Stimulated activated CD4-positive, alpha-beta T cell treated with anti-CD3 and anti-CD28 coated beads, Interleukin-4, amount 100 ng/mL, for 1 hour (primary cell): ENCODE measurements at places on chromosomes 1 and 21.

GRCh38 chr1:115090540-115090939 is 1.2 kb upstream of the TSPAN2 start:
- no peak for DNase-seq

DNA sequence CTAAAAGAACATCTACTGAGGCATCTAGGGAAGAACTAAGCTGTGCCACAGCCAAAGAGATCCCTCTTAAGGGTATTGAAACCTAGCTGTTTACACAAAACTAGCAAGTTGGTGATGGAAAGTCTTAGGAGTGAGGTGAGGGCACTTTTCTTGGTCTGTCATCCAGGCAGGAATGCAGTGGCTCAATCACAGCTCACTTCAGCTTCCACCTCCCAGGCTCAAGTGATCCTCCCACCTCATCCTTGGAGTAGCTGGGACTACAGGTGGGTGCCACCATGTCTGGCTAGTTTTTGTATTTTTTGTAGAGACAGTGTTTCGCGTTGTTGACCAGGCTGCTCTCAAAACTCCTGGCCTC is 2.4 kb downstream of the PLEKHO1 start:
- DNase-seq, result no peak

DNA sequence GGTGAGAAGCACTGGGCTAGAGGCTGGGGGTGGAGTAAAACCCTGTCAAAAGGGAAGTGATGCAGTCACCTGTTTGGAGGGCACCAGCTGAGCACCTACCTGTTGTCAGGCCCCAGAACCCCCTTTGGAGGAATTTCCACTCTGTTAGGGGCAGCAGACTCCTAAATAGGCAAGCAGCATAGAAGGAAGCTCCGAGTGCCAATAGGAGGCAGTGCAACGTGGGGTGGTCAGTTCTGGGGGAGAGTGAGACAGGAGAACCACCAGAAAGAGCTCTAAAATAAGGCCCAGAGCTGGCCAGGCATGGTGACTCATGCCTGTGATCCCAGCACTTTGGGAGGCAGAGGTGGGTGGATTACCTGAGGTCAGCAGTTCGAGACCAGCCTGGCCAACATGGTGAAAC is 203.7 kb upstream of the ZC3H12A start:
- DNase-seq, result no peak

- no peak for DNase-seq
Observed at GRCh38 chr1:13628218-13628617, 44.6 kb downstream of the PDPN start.

DNA sequence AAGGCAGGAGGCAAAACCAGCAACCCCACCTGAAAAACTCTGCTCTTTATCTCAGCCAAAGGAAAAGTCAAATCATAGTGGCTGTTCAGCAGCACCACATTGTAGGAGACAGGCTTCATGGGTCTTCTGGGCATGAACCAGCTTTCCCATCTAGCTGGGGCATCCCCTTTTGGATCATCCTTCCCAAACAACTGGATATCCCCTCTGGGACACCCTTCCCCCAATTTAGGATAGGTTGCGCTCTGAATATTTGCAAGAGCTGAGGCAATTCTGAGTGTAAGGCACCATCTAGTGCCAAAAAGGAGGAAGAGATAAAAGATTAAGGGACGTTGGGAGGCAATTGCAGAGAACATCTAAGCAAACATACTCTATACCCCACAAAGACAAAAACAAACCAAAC is 295.8 kb downstream of the MATN1 start:
- DNase-seq, result no peak

- DNase-seq, result no peak
Observed at GRCh38 chr1:31418626-31419323, 5.8 kb downstream of the SERINC2 start.

DNA sequence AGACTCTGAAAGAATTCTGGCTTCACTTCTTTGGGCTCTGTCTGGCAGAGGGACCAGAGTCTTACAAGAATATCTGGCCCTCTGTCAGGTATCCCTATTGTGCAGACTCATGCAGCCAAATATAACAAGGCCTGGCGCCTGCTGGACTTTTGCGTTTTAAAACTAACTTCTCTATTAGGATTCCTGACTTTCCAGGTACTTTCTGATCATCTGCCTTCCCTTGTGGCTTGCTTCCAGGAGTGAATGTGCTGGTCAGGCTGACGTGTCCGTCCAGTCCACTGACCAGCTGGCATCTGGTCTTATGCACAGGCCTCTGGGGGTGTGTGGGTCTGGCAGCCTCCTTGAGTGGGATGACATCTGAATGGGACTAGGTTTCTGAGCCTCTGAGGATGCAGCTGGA is 8.6 kb upstream of the RAB29 start:
- DNase-seq, result no peak

DNA sequence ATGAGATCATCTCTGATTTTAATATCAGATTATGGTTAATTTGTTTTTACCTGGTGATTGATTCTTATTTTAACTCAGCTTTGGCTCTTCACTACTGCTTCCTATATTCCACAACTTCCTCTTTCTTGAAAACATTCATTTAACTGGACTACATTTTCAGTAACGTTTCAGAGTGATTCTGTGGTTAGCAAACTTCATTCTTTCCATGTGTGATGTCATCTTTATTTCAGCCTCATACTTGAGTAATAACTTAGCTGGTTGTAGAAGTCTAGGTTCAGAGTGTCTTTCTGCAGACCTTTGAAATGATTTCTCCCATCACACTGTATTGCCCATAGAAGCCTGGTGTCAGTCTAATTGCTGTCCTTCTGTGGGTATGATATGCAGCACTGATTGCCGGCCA is 36.0 kb upstream of the SLC35F3 start:
- no peak for DNase-seq

GRCh38 chr21:21101911-21102310 is 103.7 kb downstream of the NCAM2 start:
- DNase-seq, result no peak

DNA sequence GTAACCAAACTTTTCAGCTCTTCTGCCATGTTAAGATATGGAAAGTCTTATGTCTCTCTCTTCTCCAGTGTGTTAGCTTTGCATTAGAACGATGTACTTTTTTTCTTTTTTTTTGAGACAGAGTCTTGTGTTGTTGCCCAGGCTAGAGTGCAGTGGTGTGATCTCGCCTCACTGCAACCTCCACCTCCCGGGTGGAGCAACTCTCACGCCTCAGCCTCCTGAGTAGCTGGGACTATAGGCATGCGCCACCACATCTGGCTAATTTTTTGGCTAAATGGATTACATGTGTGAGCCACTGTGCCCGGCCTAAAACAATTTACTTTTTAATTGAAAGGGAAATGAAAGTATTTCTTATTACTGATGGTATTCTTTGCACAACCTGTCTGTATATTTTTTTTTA is 35.8 kb downstream of the SPEN start:
- no peak for DNase-seq

DNA sequence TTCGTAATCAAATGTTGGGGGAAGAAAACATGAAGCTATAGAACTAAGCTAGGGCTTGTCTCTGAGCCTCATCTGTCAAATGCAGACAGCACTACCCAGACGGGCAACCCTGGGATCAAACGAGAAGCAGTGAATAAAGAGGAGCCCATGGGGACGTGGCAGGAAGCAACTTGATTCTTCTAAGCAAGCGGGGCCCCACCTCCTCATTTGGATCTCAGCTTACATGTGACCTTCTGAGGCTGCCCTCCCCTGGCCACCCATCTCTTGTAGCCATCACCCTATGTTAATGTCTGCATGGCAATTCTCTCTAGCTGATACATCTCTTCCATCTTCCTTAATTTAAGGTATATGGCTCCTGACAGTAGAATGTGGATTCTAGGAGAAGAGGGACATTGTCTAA is 171.3 kb downstream of the IGSF21 start:
- no peak for DNase-seq

- no peak for DNase-seq
Observed at GRCh38 chr1:23745515-23745914, 2.2 kb downstream of the ELOA start.

DNA sequence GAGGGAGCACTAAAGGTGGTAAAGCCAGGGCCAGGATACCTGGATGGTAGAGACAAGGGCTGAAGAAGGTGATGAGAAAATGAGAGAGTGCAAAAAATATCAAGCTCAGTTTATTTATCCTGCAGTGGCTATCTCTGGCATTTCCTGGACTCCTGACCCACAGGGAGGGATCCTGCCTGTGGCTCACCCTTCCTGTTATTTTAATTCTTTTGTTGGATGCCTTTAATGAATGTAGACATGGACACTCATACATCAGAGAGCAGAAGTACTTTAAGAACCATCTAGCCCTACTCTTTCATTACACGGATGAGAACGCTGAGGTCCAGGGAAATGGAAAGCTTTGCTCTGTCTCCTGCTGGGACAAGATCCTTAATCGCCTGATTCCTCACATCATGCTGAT is 20.6 kb downstream of the JUN start:
- DNase-seq, result no peak

DNA sequence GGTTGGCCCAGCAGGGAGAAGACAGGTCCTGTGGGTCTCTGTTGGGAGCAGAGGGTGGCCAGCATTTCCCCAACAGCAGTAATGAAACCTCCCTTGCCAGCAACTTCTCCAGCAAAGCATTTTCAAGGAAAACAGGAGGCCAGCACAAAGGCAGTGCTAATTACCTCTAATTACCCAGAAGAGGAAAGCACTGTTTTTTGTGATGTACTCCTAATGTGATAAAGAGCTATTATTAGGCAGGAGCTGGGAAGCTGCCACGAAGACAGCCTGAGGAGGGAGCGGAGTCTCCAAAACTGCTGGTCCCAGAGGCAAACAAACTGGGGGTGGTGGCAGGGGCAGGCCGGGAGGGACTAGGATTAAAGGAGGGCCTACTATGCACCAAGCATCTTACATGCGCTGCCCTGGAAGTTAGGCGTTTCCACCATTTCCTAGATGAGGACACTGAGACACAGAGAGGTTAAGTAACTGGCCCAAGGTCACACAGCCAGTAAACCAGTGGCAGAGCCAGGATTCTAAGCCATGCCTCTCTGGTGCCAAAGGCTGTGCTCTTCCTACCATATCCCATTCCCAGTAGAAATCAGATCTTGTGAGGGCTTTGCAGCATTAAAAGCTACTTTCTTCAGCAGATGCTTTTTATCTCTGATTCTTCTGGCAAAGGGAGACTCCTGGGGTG is 24.5 kb downstream of the HTR6 start:
- no peak for DNase-seq

DNA sequence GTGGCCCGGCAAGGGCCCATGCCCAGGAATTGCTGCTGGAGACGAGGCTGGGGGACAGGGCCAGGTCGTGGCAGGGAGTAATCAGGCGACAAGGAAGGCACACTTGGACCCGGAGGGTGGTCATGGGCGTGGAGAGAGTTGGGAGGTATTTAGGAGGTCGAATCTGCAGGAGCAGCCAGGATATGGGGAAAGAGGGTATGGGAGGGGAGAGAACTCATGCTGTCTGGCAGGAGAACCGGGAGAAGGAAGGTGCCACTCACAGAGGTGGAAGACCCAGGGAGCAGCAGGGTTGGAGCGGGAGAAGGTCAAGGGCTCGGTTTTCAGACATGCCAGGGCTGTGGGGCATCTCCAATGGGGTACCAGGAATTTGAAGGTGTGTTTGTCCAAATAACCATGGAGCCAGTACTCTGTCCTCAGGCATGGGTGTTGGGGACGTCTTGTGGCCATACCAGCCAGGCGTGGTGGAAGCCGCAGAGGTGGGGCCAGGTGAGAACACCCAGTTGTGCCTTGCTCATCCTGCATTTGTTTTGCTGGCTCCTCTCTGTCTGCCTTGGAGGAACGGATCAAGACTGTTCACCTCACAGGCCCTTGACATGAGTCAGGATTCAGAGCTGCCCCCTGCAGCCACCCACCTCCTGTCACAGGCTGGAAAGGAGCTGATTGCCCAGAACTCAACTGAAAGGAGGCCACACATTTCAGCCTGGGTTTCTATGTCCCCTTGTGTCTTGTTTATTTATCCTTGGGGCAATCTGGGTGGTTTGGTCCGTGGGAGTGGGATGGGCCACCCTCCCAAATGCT is 111.6 kb downstream of the SPSB1 start:
- DNase-seq, result no peak

- no peak for DNase-seq
Observed at GRCh38 chr1:91900562-91900961, 14.6 kb upstream of the TGFBR3 start.

DNA sequence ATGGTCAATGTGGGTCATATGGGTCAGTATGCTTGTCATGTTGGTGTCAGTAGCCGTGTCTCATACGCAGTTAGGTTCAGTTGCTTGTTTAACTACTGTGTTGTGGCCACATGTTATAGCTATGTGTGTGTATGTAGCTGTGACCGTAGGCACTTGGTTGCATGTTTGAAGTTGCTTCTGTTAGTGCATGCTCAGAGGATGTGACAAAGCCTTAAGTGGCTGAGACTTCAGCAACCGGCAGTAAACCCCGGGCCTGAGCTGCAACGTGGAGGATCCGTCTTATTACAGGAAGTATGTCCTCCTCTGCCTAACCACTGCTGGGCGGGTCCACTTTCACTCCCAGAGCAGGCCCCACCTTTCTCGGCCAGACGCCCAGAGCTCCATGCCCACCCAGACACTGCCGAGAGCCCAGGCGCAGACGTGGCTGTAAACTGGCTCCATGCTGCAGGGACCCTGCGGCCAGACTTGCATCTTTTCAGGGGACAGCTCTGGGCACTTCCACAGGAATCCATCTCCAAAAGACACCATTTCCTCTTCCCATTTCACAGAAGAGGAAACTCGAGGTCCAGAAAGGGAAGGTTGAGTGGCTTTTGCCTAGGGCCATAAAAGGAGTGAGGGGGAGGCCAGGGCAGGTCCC is 2.2 kb downstream of the TCEA3 start:
- peak; percentile 41 for DNase-seq

DNA sequence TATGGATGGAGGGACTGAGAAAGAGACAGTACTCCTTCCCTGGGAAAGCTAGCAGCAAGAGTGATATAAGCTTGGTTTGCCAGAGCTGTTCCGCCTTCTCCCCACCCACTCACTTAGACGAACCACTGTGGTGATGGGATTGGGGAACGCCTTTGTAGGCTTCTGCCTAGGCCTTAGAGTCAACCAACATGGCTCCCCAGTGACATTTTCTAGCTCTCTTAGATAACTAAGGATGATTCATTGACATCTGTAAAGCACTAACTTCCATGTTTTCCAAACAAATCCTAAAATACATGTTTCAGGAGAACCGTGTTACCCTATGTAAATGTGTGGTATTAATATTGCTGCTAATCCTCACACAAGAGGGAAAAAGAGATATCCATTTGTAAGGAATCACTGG is 21.6 kb upstream of the SSX2IP start:
- DNase-seq, result no peak
